Myocyte (in vitro differentiated cells): ENCODE measurements at places on chromosomes 16 and 17.
A peak's percentile ranks its signal among the peaks of the same experiment; 100 is the strongest.

- DNase-seq: peak; percentile 12
These were observed 4.2 kb downstream of the KRT24 start for GRCh38 chr17:40699371-40699770.

- DNase-seq: no peak
These were observed 11.6 kb upstream of the DRC7 start for GRCh38 chr16:57682809-57683635.

GRCh38 chr16:50335196-50335958 lies 33.4 kb downstream of the BRD7 start:
- no peak for DNase-seq

GRCh38 chr17:9644910-9645751 lies at the start of gene USP43:
USP43 (plus strand) TSS chr17:9645517; CDS start chr17:9645633, 116 bp downstream.
- no peak for DNase-seq

DNA sequence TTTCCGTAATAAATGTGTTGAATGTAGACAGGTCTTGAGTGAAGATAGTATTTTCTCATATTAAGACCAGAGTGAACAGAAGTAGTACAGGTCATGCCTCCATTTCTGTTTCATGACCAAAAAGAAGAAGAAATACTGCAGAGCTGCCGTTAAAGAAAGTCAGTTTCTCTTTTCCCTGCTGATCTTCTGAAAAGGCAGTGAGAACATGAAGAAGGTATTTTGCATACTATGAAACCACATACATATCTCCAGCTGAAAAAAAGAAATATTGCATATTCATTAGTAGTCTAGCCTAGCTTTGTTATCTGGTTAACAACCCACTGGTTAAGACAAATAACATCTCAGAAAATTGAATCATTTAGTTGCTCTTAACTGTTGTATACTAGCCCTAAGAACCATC lies 138.4 kb downstream of the PHKB start:
- no peak for DNase-seq

- DNase-seq: no peak
These were observed 25.0 kb downstream of the NAA60 start for GRCh38 chr16:3468501-3468900.
